Kidney (tissue), 22 donors: ENCODE measurements at places on chromosomes 7 and 10. TPM values are rescaled to one million over a fixed set of nuclear protein-coding genes. Genes with fewer than 3 reads are reported as not detected.

- DNase-seq: peak; percentile 2
- no peak overlapping the region for H3K4me3 ChIP-seq
- no peak overlapping the region for H3K27ac ChIP-seq
Measured at GRCh38 chr7:7212612-7213011, 30.3 kb downstream of the C1GALT1 start.

- peak overlapping the region; percentile 29 for H3K27ac ChIP-seq
- H3K36me3 ChIP-seq: peaks cover 6% of the 10 kb centered on the region
- H3K4me1 ChIP-seq: peaks cover 28% of the 10 kb centered on the region
- no peak for DNase-seq
- peak overlapping the region; percentile 60 for H3K4me3 ChIP-seq
- H3K27me3 ChIP-seq: no peaks in the 10 kb centered on the region
Measured at GRCh38 chr7:876972-877311, 588 bp downstream of the GET4 start.

GRID2IP gene
- 0.76 TPM for total RNA-seq

DNA sequence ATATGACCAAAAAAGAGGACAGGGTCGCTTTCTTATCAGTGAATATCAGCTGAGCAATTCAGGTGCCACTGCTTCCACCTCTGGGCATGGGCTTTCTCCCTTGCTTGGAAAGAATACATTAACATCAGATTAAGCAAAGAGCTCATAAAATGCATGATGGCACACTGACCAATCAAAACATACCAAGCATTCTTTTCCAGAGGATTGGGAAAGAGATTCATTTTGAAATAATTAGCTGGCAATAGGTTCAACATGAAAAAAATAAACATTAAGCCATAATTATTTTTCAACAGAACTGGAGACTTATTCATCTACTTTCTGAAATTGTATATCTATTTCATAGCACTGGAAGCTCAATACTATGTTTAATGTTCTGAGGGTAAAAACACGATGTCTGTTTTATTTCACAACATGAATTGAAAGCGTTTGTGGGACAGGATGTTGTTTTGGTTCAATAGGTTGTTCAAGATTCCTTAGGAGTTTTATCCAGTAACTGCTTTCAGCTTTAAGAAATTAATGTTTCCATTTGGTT, 53.2 kb downstream of the TFAM start:
- H3K27ac ChIP-seq: peak overlapping the region; percentile 7
- peak overlapping the region; percentile 25 for H3K4me3 ChIP-seq
- H3K36me3 ChIP-seq: no peaks in the 10 kb centered on the region
